ENCODE measurements at places on chromosomes 5 and 9. TPM values are rescaled to one million over a fixed set of nuclear protein-coding genes. Genes with fewer than 3 reads are reported as not detected.

GRCh38 chr5:140240987-140241706 is 61.8 kb downstream of the PFDN1 start:
- peak overlapping the region; percentile 53 for H3K27ac ChIP-seq
- DNase-seq: peak; percentile 69
- no peaks in the 10 kb centered on the region for H3K36me3 ChIP-seq
- no peak overlapping the region for H3K4me3 ChIP-seq

DNA sequence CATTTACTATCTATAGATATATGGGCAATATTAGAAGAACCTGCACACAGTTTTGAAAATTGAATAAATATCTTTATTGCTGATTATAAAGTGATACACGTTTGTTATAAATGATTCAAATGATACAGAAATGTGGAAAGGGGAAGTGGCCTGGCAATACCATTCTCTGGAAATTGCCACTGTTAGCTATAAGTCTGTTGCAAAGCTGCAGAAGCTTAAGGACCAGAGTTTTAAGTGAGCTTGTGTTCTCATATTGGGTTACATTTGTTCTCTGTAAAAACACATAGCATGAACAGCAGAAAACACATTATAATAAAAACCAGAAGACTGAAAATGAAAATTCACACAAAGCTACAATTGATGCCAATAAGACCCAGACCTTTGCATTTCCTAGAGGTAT is 59.6 kb downstream of the RASGRF2 start:
- H3K4me1 ChIP-seq: no peaks in the 10 kb centered on the region
- no peaks in the 10 kb centered on the region for H3K27me3 ChIP-seq
- H3K4me3 ChIP-seq: no peak overlapping the region
- H3K36me3 ChIP-seq: no peaks in the 10 kb centered on the region
- no peak for DNase-seq

DNA sequence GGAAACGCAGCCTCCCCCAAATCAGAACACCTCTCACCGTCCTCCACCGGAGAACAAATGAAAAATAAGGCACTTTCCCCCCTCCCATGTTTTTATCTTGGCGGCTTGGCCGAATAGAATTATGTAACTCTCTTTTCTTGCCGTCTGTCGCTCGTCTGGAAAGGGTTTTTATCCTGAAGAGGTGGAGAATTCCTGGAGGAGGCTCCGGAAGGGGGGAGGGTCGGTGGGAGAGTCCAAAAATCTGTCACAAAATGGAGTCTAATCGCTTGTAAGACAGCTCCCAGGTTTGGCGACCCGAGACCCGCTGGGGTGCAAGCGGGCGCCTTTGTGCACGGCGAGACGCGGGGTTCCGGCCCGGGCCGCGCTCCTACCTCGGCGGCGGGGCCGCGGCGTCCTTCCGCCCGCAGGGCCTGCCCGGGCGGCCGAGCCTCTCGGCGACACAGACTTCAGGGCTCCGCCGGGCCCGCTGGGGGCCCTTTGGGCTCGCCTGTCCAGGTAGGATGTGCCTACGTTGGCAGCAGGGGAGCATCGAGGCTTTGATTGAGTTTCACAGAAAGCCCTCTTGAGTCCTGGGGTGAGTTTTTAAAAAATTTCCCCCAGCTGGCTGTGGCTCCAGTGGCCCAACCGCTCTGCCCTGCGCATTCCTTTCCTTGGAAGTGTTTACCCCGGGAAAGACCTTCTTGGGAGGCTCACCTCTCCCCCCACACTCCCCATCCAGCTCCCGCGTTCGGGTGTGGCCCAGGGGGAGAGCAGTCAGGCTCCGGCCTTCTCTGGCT is 5.0 kb downstream of the LMX1B start:
- no peak overlapping the region for H3K4me3 ChIP-seq
- no peak for DNase-seq
- H3K4me1 ChIP-seq: no peaks in the 10 kb centered on the region

DNA sequence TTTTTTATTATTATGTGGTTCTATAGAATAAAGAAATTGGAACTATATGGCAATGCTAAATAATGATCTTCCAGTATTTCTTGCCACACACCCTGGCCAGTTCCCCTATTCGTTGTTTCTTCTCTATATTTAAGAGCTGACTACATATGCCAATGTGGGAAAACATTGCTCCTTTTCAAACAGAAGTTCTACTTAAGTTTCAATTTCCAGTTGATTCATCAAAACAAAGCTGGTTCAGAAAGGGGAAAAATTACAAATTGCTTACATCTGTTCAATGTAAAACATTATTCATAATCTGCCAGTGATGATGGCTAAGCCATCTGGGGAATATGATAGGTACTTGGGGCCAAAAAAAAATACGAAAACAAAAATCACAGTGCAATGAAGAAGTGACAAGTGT is 76.9 kb downstream of the ST8SIA4 start:
- H3K27ac ChIP-seq: no peak overlapping the region
- H3K4me3 ChIP-seq: no peak overlapping the region
- H3K27me3 ChIP-seq: no peaks in the 10 kb centered on the region
- no peak for DNase-seq
- peaks cover 16% of the 10 kb centered on the region for H3K4me1 ChIP-seq

GRCh38 chr9:94161673-94162072 is 77.4 kb downstream of the PTPDC1 start:
- H3K27ac ChIP-seq: peak overlapping the region; percentile 93
- H3K4me1 ChIP-seq: peaks cover 56% of the 10 kb centered on the region
- no peak overlapping the region for H3K4me3 ChIP-seq
- no peaks in the 10 kb centered on the region for H3K27me3 ChIP-seq
- DNase-seq: no peak
- H3K36me3 ChIP-seq: no peaks in the 10 kb centered on the region

DNA sequence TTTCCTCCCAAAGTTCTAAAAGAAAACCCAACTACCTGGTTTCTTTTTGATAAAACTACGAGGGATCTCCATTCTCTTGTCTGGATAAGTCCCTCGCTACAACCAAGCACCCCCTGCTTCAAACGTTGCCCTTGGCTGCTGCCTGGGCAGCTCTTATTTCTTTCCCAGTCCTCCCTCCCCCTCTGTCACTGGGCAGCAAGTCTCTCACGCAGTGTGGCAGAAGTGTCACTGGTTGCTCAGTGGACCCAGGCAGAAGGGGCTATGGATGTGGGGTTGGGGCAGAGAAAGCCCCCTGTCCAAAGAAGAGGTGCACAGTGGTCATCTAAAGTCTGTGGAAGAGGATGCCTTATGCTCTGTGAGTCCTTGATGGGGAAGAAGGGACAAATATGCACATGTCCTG is 7.2 kb upstream of the SMIM32 start:
- no peaks in the 10 kb centered on the region for H3K4me1 ChIP-seq
- H3K27ac ChIP-seq: no peak overlapping the region
- no peak for DNase-seq
- no peaks in the 10 kb centered on the region for H3K36me3 ChIP-seq

- no peak for DNase-seq
- H3K36me3 ChIP-seq: no peaks in the 10 kb centered on the region
- peaks cover 14% of the 10 kb centered on the region for H3K27me3 ChIP-seq
- H3K4me1 ChIP-seq: no peaks in the 10 kb centered on the region
- H3K27ac ChIP-seq: peak overlapping the region; percentile 76
Measured at GRCh38 chr9:90801973-90802322, 329 bp downstream of the SYK start.

DNA sequence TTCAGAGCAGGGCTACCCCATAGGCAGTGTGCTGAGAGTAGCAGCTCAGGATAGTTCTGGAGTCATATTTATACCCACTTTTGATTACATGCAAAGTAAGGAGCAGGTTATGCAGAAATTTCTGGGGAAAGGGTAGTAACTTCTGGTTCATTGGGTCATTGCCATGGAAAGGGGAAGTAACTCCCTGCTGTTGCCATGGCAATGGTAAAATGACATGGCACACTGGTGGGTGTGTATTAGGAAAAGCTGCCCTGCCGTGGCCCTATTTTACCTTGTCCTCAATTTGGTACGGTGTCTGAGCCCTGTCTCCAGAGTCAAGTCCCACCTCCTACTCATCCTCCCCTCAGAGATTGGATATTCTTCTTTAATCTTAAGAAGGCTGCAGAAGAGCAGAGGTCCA is 526.7 kb upstream of the TYRP1 start:
- H3K27me3 ChIP-seq: no peaks in the 10 kb centered on the region
- no peaks in the 10 kb centered on the region for H3K36me3 ChIP-seq
- no peak overlapping the region for H3K4me3 ChIP-seq
- DNase-seq: no peak
- no peaks in the 10 kb centered on the region for H3K4me1 ChIP-seq

DNA sequence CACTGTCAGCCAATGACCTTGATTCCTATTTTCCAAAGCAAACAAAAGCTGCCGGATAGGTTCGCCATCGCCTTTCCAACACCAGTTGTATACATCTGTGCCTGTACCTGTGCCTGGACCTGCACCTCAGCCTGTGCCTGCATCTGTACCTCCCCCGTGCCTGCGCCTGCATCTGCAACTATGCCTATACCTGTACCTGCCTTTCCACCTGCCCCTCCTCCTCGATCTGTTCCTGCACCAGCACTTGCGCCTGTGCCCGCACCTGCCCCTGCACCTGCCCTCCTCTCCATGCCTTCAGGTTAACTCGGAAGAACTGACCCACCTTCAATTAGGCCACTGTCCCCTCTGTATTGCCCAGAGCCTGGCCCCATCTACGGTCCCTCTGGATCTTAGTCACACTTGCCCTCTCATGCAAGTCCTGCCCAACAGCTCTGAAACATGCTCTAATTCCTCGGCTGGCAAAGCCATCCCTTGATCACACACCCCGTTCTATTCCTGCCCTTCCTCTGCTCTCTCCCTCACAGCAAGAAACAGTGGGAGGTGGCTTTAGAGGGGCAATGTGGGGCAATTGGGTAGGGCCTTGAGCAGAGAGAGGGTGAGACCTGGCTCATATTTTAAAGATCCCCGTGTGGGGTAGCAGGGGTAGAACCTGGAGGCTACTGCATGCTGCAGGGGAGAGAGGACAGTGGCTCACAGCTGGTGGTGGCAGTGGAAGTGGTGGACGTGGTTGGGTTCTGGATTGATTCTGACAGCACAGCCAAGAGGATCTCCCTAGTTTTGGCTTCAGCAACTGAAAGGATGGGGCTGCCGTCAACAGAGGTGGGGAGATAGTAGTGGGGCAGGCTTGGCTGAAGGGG is 59.6 kb upstream of the PHYKPL start:
- H3K27me3 ChIP-seq: peaks cover 4% of the 10 kb centered on the region
- H3K4me1 ChIP-seq: no peaks in the 10 kb centered on the region
- no peak overlapping the region for H3K27ac ChIP-seq
- no peak overlapping the region for H3K4me3 ChIP-seq

ANKRD34B gene
- total RNA-seq: not detected

C9orf152 gene
- not detected for total RNA-seq

Data from tibial nerve (tissue), 4 donors.